ENCODE measurements at places on chromosomes 1 and 21.
A peak's percentile ranks its signal among the peaks of the same experiment; 100 is the strongest.

DNA sequence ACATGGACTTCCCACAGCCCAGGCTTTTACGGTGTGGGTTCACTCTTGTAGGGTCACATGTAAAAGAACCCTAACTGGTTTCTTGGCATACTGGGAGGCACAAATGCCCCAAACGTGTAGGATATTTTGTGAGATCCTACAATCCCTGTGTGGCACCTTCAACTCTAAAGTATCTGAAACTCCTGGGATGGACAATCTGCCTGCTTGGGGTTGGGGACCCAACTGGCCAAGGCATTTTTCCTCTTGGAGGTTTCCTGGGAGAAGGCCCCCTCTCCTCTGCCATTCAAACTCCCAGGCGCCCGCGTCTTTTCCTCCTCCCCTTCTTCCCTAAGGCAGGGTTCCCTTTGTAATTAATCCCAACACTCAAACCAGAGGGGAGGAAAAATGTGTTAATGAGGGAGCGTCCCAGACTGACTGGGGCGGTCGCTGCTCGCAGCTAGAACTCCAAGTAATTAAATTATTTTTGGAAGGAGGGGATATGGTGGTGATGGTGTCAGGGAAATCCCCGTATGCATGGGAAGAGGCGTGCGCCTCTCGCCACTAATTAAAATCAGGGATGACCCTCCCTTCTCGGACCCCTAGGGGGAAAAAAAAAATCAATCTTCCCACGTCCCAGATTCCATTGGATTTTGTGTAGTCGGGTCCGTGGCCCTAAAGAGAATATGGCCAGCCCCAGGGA, 681 bp upstream of the VANGL2 start:
- no peak for DNase-seq

DNA sequence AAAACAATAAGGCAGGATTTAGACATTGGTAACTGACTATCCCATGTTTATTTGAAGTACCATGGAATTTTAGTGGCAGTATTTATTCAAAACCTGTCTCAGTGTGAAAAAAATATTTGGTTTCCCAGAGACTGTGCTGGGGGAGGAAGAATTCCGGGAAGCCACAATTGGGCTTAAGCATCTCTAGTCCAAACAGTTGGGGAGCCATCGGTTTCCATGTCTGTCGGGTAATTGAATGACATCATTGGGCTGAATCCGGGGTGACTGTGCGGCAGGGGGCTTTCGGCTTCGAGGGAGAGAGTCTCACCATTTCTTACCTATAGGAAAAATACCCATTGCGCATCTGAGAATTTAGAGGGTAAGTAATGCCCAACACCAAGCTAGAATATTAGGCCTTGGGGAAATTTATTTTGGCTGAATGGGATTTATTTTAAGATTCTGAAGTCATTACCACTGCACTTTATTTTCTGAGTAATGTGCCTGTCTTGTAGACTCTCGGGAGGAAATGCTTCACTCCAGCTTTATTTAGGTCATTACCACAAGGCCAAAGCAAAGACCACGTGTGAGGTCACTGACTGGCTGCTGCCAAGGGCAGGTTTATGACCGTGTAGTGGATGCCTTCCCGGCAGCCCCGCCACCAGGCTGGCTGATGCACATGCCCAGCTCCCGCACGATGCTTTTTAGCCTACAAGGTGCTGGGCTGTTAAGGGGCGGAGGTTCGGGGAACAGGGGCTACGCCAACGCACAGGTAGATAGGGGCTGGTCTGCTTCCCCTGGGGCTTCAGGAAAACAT, 23.1 kb upstream of the UMODL1 start:
- DNase-seq, result no peak

DNA sequence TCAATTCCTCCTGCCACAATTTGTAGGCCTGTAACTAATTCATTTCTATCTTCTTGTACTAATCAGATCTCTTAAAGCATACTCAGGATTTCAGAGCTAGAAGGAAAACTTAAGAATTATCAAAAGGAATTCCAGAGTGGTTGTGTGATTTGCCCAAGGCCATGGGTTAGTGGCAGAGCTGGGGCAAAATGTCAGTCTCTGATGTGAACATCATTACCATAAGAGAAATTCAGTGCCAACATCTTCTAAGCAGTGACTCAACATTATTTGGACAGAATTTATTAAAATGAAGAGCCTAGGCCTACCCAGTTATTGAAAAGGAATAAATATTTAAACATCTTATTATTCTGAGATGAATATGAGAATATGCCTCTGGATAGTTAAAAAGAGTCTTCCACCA, 14.5 kb downstream of the ST6GALNAC5 start:
- DNase-seq, result no peak

GRCh38 chr1:197302775-197303174, 34.7 kb downstream of the CRB1 start:
- no peak for DNase-seq

- DNase-seq, result peak; percentile 80
Measured at GRCh38 chr1:30816211-30817076, 58.9 kb upstream of the LAPTM5 start.

- DNase-seq, result no peak
Measured at GRCh38 chr21:34135330-34135729, 62.0 kb downstream of the MRPS6 start.

DNA sequence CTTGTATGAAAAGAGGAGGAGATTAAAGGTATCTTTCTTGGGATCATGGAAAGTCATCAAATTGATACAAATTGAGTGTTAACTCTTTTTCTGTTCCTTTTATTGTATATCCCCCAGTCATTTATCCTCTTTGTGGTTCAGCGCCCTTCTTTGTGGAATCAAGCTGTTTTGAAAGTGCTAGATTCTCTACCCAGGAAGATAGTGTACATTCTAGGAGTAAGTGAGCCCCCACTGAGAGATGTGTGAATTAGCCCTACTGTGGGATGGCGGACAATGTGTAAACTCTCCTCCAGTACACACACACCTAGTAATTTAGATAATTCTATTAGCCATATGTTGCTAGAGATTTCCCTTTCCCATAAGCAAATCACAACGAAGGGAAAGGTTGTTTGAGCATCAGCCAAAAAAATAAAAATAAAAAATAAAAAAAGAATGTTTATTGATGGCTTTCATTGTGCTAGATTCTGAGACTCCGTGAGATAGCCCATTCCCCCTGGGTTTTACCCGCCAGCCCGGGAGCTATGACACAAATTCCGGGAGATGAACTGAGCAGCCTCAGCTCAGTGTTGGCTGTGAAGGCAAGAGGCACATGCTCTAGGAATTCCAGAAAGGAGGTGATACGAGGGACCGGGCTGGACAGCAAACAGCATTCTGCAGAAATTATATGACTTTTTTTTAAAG, 378.4 kb upstream of the RUNX1 start:
- DNase-seq, result no peak

DNA sequence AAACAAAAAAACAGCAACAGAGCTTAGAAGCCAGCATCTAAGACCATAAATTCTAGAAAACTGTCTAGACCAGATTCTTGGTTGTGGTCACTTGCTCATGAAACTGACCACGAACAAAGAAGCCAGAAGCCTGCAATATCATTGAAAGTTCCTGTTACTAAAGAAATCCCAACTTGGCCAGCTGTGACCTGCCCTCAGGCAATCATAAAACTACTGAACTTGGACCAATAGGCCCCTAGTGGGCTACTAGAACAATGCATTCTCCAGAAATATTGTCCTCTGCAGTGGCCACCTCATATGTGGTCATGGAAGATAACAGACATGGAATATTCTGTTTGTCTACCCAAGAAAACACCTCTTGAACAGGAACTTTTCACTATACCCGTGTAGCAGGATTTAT, 87.7 kb downstream of the SPATA17 start:
- peak; percentile 28 for DNase-seq

GRCh38 chr1:235265900-235266299, 62.1 kb downstream of the ARID4B start:
- DNase-seq, result no peak

DNA sequence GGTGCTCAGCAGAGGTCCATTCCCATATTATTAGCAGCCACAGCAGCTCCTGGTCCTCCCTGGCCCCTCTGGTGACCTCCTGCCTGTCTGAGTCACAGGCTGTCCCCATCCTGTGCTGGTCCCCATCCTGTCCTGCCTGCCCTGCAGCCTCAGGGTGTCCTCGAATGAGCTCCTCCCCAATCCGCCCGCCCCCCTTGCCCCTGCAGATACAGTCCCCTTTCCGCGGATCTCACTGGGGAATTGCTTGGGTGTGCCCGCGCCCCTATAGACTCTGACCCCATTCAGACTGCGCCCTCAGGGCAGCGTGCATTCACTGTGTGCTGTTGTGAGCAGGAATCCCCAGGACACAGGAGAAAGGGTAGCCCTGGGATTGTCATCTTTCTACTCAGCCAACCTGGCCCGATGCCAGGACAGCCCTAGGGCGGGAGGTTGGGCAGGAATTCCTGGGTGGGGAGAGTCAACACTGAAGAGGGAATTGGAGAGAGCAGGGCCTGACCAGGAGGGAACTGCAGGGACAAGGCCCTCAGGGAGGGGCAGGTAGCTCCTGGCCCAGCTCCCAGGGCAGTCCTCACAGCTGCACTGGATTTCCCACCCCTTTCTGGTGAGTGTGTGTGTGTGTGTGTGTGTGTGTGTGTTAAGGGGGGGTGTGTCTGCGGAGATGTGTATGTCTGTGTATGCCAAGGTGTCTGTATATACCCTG, 1.1 kb upstream of the GUCA2A start:
- DNase-seq, result peak; percentile 89

DNA sequence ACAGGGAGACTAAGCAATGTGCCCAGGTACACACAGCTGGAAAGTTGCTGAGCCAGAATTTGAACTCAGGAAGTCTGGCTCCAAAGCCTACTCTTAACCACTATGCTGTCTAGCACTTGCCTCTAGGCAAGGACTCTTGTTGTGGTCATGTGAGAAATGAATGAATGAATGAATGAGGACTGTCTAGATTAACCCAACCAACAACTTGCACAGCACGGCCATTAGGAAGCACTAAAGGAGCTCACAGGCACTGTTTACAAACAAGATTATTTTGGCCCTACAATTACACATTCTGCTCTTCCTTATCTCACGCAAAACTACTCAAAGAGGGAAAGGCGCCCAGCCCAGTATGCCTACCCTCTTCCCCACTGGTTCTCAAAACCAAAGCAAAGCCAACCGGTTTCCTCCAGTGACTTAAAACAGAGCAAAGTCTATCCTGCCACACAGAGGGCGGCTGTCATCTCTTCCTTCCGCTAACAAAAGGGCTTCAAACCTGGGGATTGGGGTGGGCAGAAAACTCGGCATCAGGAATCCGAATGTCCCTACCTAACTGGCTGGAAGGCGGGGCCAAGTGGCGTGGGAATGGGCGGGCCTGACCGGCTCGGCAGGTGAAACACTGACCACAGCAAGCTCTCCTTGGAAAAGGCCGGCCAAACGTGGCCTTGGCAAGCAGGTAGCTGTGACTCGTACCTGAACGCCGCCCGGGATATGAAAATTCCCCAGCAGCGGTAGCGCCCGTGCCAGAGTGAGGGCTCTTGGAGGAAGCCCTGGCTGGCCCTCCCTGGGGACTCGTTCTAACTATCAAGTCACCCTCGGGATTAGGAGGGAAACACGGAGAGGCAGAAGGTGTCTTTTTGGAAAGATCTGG, 948 bp downstream of the STK40 start:
- DNase-seq, result peak; percentile 59

DNA sequence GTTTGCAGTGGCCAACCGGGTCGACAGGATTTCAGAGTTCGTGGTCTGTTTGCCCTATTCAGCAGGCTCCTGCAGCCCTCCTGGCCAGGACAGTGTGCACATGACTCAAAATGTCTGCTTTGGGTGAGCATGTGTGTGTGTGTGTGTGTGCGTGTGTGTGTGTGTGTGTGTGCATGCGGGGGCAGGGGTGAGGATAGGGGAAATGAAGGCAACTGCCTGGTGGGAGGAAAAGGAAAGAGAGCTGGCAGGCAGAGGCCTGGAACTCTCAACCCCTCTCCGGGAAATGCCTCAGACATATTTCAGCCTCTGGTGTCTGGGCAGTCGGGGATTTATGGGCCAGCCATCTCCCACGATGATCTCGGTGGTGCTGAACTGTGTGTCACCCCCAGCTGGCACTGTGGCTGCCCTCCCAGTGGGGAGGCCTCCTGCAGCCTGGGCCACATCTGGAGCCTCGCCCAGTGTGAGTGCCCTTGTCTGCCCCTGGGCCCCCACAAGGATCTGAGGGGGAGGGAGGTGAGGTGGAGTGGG, 15.2 kb downstream of the CDCP2 start:
- no peak for DNase-seq

- no peak for DNase-seq
Measured at GRCh38 chr1:150156868-150157603, 7.3 kb downstream of the PLEKHO1 start.

DNA sequence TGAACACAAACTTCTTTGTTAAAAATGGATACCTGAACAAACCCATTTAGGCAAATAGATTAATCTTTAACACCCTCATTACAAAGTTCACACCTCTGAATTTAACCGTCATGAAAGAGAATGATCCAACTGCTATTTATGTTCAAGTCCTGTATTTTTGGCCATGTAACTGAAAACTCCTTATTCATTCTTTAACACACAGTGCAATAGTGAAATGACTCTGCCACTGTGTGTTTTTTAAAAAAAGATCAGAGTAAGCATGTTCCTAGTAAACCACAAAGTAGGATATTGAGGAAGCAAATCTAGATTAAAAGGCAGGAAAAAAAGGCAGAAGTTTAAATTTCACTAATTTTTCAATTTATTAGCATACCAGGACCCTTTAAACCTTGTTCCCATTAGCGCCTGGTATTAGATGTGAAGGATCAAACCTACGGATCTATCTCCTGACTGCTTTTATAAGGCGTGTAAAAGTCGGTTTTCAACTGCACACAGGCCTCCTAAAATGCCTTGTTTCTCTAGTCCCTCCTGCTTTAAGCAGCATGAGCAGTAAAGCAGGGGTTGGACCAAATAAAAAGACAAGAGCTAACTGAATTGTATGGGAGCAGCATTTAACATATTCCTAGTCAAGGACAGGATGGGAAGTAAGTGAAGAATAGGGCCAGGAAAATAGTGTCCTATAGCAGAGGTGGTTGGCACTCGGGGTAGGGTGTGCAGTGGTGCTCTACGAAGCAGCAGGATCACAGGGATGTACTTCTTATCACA, 33.4 kb downstream of the NUCKS1 start:
- no peak for DNase-seq

- no peak for DNase-seq
Measured at GRCh38 chr1:3740042-3740441, 12.2 kb upstream of the CCDC27 start.

- no peak for DNase-seq
Measured at GRCh38 chr1:9071554-9072235, 2.3 kb upstream of the SLC2A5 start.

DNA sequence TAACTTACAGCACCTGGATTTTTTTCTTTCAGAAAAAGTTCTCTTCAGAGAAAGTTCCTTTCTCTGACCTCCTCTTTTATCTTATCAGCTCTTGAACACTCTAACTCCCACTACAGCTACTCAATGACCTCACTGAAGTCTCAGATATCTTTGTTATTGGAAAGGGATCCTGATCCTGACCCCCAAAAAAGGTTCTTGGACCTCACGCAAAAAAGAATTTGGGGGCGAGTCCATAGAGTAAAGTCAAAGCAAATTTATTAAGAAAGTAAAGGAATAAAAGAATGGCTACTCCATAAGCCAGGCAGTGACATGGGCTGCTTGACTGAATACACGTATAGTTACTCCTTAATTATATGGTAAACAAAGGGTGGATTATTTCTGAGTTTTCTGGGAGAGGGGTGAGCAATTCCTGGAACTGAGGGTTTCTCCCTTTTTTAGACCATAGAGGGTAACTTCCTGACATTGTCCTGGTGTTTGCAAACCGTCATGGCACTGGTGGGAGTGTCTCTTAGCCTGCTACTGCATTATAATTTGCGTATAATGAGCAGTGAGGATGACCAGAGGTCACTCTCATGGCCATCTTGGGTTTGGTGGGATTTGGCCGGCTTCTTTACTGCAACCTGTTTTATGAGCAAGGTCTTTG, 44.2 kb downstream of the WDR64 start:
- DNase-seq, result no peak
